ENCODE measurements at places on chromosomes 6 and 20.

DNA sequence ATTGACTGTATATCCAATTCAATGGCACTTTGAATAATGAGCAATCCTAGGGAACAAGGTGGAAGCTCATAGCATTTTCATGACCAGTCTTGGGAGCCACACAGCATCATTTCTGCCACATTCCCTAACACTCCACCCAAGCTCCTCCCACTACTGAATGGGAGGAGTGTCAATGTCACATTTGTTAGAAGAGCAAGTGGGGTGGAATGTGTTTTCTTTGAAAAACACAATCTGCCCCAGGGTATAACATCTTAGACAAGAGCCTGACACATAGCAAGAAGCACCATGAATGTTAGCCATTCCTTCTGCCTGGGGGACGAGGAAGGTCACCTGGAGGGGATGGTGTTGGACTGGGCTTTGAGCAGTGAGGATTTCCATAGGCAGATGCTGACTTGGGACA, 258.3 kb upstream of the PMEPA1 start:
- DNase-seq = no peak

DNA sequence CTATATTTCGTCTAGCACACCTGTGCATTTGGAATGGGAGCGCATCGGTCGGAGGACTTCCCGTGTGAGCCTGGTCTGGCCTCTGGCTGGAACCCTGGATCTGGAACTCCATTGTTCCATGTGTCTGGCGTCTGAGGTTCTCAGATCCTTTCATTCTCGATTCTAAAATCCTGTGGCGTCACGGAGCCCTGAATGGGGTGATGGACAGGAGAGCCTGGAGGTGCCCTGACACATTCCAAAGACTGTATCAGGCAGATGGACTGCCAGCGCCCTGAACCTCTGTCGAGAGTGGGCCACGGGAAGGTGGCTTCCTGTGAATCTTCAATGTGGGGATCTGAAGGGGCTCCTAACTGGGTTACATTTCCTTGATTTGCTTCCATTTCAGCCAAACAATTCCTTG, 20.6 kb downstream of the MYH7B start:
- DNase-seq = no peak

GRCh38 chr6:150897400-150897943, 32.0 kb downstream of the MTHFD1L start:
- DNase-seq = no peak

- DNase-seq = no peak
Observed at GRCh38 chr20:23341073-23341472, 9.5 kb upstream of the NXT1 start.

- no peak for DNase-seq
Observed at GRCh38 chr20:52490711-52491430, 299.3 kb upstream of the ZFP64 start.
